ENCODE measurements at places on chromosomes 5 and 9.

- peak; percentile 89 for DNase-seq
These were observed 984 bp upstream of the MRPS2 start for GRCh38 chr9:135499326-135500070.

DNA sequence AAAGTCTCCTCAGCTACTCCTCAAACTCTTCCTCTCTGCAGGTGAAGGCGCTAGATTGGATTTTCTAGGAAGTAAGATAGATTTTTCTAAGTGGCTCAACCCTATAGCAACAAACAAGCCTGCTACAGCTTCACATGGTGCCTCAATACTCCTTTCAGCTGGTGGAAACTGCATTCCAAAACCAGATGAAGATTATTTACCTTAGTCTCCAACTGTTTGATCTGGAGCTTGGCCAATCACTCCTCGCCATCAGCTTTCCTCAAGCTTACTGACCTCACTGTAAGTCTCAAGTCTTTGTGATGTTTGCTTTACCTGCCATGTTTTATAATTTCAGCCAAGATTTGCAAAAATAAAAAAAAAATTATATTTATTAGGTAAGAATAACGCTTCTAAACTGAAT, 622.4 kb downstream of the CHSY3 start:
- no peak for DNase-seq

GRCh38 chr5:146628950-146629349, 113.0 kb upstream of the GPR151 start:
- DNase-seq: no peak

DNA sequence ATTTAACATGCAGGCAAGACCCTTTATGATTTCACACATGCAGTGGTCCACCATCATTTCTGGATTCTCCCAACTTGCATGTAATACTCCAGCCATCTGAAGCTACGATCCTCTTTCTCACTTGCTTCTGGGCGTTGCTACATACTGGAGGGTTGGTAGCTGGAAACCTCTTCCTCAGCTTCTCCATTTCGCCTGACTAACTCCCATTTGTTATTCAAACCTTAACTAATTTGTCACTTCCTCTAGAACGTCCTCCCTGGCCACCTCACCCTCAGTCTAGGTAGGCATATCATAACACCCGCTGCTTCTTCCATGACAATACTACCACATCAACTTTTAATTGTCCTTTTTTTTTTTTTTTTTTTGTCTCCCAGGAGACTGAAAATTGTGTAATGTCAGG, 72.6 kb upstream of the EQTN start:
- DNase-seq: peak; percentile 12

DNA sequence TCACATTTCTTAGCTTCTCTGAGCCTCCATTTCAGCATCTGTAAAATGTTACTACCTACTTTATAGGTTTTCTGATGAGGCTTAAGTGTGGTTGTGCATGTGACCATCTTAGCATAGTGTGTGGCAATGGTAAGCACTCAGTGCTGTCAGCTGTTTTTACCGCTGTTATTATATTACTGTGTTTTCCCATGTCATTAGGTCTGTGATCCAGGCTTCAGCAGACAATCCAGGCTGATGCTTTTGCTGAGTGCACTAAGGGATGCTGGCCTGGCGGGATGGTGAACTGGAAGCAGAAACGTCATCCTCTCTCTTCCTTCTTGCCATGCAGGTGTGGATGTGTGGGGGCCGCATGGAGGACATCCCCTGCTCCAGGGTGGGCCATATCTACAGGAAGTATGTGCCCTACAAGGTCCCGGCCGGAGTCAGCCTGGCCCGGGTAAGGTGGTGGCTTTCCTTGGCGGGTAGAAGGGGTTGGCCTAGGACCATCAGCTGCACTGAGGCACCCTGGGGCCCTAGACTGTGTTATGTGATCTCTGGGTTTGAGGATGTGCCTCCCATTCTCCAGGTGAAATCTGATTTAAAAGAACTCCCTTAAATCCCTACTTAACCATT, 41.9 kb upstream of the SAP30L start:
- no peak for DNase-seq

- DNase-seq: no peak
These were observed 4.9 kb downstream of the PDCD1LG2 start for GRCh38 chr9:5515261-5515650.

GRCh38 chr9:98378794-98379193, 123.3 kb upstream of the TBC1D2 start:
- no peak for DNase-seq

DNA sequence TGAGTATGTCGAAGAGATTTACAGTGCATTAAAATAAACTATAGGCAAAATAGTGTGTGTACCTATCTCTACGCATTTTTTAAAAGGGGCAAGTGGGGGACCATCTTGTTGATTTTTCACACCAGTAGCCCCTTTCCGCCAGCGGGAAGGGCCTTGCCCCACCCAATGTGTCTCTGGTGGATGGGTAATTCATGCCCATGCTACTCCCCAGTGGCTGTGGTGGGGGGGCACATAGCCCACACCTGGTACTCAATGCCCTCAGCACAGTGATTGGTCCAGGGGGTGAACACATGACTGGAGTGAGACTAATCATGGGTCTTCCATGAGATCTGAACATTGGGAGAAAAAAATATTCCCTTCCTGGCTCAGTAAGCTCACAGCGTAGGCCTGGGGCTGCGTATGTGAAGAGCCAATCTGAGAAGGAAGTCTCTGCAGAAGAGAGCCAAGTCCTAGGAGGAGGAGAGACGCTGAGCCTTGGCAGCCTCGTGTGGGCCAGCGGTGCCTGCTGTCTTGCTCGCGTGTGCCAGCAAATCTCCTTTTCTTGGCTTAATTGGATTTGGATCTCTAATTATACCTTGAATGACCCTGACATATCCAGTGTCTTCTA, 103.4 kb downstream of the ADAMTS2 start:
- no peak for DNase-seq

DNA sequence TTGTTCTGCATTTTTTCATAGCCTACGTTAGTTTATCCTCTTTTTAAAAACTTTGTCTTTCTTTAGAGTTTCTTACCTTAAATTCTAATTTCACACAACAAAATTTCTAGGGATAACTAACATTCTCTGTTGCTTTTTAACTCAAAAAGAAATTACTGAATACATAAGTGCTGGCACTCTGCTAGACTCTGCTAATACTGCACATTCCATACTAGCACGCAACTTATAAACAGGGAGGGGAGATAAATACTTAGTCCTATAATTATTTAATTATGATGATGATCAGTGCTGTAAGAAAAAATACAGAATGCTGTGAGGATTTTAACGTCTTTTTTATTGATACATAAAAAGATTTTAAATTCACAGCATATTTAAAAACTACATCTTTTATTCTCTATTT, 25.1 kb downstream of the RNF145 start:
- no peak for DNase-seq

DNA sequence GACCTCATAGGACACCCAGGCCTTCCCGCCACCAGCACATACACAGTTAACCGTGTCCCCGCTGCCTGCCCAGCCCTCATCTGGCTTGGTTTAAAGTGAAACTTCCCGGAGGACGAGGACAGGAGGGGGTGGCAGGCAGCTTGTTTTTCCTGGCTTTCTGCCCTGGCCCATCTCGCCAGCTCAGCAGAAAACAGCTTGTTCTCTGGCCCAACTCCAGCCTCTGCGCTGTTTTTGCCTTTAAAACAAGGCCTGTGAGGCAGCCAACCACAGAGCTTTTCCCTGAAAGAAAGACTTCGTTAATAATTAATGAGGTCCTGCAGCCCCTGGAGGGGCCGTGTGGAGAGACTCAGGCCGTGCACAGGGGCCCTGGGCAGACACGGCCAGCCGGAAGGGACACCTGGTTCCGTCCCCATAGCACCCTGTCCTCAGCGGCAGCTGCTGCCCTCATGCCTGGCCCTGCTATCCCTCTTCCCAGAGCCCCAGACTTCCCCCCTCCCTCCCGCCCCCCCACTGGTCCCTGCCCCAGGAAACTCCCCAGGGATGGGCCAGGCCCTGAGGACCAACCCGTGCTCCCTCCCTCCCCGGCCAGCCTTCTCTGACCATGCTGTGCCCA, 108.7 kb downstream of the RXRA start:
- no peak for DNase-seq

- no peak for DNase-seq
These were observed 127.6 kb downstream of the SLC28A3 start for GRCh38 chr9:84212982-84213381.

- no peak for DNase-seq
These were observed 2.5 kb upstream of the TENT4A start for GRCh38 chr5:6710551-6711318.

DNA sequence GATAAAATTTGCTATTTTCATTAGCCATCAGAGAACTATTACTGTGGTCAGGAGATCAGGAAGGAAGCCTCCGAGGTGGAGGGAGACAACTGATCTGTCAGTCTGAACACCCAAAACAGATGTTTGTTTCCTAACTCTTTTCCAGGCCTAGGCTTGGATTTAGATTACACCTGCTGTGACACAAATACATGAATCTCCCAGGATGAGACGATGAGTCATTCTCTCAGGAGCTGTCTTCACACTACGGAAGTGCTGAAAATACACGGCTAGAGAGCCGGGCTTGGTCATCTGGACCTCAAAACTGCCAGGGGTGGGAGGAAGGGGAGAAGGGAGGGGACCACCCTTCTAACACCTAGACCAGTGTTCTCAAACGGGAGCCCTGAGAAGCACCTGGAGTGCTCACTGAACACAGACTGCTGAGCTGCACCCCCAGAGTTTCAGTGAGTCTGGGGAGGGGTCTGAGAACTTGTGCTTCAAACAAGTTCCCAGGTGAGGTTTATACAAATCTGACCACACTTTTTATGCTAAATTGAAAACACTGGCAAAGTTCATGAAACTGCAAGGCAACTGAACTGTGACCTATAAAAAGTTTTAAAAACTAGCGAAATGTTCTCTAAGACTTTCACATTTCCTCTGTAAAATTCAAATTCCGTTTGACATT, 80.3 kb upstream of the EQTN start:
- DNase-seq: no peak

DNA sequence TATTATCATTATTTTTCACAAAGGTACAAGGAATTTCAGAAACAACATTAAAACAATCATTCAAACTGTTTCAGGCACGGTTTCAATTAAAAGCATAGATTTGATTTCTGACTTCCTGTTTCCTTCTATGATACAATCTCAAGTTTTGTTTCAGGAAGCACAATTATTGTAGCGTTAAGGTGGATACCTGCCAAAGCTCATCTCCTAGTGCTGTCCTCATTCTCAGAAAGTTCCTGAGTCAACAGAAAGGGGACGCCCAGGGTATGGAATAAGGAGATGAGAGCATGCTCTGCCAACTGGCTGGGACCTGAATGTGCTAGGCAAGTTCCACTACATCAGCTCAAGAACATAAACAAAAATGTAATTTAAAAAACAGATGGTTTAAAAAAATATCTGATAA, 2.0 kb upstream of the TRIM14 start:
- DNase-seq: no peak

- no peak for DNase-seq
These were observed 10.6 kb upstream of the PRLR start for GRCh38 chr5:35240892-35241291.

GRCh38 chr5:172235827-172236736, 42.1 kb downstream of the EFCAB9 start:
- no peak for DNase-seq

GRCh38 chr9:134171316-134172197, 7.2 kb upstream of the RNU6ATAC start:
- no peak for DNase-seq

DNA sequence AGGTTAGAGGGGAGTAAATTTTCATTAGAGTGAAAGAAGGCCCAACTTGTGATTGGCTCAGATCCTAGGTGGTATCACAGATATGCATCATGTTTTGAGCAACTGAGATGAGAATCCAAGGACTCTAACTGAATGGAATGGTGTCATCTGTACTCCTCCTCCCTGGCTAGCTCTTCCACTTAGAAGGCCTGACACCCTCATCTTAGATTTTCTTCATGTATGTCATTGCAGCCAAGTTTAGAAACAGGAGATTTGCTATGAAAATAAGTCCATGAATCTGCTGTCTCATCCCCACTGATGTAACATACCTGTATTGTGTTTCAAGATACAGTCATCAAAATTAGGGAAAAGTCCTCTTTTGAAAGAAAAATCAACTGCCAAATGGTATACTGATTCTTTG, 54.4 kb downstream of the ITGA1 start:
- DNase-seq: no peak

Data from activated CD4-positive, alpha-beta T cell treated with anti-CD3 and anti-CD28 coated beads for 48 hours (primary cell).